ENCODE measurements at places on chromosomes 6 and 20.

DNA sequence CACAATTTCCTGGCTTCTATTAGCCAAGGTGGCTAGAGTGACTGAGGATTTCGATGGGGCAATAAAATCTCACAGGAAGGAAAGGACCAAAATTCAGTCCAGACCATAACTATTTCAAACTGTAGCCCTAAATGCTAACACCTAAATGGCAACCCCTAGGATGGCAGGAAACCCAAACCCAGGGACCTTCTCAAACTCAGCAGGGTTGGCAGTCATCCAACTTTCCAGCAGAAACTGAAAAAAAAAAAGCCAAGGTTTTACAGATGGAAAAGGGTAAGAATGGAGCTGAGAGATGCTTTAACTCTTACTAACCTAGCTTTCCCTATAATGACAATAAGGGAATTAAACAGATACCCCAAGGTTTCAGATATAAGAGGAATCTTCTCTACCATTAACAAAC lies 10.5 kb downstream of the IBTK start:
- no peak for DNase-seq

DNA sequence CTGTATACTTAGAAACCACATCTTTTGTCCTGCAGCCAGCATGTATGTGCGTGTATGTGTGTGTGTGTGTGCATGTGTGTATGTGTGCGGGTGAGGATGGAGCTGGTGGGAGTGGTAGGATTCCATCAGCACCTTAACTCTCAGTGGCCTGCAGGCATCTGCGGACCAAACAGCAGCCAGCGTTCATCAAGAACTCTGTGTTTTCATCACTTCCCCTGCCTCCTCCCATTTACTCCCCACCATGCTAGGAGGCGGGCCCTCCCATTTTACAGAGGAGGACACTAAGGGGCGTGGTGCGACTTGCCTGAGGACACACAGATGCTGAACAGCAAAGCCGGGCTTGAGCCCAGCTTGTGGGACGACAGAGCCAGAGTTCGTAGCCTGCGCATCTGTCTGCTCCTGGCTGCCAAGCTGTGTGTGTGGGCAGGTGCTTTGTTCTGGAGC lies 8.9 kb downstream of the VSTM2L start:
- DNase-seq: no peak

GRCh38 chr6:161649068-161649467 lies 375.2 kb upstream of the AGPAT4 start:
- no peak for DNase-seq

- DNase-seq: no peak
Measured at GRCh38 chr20:59667131-59667530, 62.8 kb downstream of the PHACTR3 start.

DNA sequence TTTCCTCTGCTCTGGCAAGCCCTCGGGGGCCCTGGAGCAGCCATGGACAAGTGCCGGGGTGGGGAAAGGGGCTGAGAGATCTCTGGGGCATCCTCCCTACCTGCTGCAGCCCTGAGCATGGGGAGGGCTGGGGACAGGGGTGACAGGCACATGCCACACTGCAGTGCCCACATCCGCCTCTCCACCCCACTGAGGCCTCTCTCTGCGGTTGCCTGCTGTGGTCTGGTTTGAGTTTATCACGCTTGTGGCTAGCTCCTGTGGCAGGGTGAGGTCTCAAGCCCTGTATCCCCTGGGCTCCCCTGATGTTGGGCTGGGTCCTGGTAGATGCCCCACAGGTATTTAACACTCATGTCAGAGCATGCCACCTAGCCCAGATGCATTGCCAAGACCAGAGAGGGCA lies 52.9 kb upstream of the MLN start:
- peak; percentile 54 for DNase-seq

- DNase-seq: no peak
Measured at GRCh38 chr6:110735666-110736065, 79.6 kb downstream of the CDK19 start.

GRCh38 chr20:25303292-25304024 lies 55.6 kb downstream of the PYGB start:
- DNase-seq: no peak

DNA sequence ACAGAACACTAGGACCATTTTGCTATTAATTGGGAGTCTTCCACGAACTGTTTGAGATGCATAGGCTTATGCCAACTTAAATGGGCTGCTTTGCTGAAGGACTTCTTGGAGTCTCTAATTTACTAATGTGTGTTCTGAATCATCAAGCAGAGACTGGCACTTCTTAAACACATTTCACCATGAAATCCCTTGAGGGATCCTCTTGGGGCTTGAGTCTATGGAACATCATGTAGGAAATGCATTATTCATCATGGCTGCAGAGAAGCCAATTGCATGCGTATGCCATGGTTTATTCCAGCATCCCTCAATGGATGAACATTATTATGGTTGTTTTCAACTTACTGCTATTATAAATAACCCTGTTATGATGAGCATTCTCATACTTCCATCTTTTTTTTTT lies 73.4 kb downstream of the FGD2 start:
- no peak for DNase-seq

- no peak for DNase-seq
Measured at GRCh38 chr20:15930311-15931305, 642.6 kb downstream of the KIF16B start.
